ENCODE measurements at places on chromosomes 16 and 17.
A peak's percentile ranks its signal among the peaks of the same experiment; 100 is the strongest.

GRCh38 chr17:40518401-40519088, 17.1 kb upstream of the TNS4 start:
- DNase-seq, result no peak

GRCh38 chr17:2230877-2231276, 72.7 kb downstream of the SMG6 start:
- DNase-seq, result no peak

GRCh38 chr16:89103781-89104180, 10.1 kb downstream of the ACSF3 start:
- no peak for DNase-seq

GRCh38 chr17:6554871-6555330, 1.5 kb downstream of the PITPNM3 start:
- no peak for DNase-seq

DNA sequence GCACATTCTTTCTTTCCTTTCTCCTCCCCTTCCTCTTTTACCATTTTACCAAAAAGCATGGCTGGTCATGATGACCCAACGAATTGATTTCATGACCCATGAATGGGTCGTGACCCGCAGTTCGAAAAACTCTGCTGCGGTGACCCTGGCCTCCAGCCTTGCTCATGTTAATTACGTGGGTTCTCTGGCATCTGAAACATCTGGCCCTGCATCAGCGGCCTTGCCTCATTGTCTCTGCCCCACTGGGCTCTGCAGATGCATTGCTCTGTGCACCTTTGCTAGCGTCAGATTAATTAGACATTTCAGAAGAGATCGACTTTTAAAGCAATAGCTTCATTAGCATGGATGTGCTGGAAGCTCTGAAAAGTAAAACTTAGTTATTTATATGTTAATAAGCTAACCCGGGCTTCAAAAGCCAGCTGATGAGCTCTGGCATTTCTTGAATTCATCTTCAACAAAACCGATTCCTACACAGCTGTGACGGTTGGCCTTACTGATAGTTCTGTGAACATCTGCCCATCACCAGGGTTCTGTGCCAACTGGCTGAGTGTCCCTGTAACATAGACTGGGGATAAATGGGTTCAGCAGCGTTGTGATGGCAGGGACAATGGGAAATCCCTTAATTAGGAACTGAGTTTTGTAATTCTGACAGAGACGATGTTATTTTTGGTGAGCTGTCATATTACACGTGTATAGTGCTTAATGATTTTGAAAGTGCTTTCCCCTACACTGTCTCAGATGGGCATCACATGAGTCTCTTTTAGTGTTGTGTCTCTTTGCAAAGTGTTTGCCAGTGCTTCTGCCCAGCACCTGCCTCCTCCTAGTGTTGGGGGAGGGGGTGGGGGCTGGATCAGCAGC, 225.9 kb upstream of the EEF2KMT start:
- DNase-seq, result no peak

DNA sequence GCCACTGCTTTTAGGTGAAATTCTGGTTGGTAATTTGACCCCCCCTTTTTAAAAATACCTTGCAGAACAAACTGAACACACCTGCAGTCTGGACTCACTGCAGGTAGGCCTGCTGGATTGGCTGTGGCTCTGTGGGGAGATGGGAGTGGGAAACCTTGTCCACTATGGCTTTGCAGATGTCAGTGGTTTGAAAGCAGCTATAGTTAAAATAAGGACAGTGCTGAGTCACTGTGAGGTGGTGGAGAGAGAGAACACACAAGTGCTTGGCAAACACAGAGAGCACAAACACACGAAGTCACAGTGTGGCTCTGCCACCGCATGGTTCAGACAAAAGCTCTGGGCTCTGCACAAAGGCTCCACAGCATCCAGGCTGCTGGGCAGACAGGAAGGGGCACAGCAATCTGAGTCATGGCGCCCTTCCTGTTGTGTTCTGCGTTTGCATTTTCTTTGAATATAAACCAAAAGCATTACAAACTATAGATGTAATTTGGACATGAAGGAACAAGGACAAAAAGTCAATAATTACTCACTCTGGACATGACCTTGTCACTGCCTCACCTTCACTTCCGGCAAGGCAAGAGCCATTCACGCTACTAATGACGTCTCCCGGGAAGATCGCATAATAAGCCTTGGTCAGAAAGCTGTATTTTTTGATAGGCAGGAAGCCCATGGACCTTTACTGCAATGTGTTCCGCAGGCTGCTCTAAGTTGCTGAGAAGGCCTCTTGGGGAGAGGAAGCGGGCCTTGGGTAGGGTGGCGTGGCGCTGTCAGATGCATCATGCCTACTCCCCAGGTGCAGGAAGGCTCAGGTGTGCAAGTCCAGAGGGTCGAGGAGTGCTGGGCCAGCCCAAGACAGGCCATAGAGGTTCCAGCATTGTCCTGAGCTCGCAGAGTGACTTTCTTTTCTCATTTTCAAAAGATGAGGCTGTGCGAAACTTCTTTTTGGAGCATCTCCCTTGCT, 60.1 kb upstream of the MED9 start:
- DNase-seq, result peak; percentile 16

DNA sequence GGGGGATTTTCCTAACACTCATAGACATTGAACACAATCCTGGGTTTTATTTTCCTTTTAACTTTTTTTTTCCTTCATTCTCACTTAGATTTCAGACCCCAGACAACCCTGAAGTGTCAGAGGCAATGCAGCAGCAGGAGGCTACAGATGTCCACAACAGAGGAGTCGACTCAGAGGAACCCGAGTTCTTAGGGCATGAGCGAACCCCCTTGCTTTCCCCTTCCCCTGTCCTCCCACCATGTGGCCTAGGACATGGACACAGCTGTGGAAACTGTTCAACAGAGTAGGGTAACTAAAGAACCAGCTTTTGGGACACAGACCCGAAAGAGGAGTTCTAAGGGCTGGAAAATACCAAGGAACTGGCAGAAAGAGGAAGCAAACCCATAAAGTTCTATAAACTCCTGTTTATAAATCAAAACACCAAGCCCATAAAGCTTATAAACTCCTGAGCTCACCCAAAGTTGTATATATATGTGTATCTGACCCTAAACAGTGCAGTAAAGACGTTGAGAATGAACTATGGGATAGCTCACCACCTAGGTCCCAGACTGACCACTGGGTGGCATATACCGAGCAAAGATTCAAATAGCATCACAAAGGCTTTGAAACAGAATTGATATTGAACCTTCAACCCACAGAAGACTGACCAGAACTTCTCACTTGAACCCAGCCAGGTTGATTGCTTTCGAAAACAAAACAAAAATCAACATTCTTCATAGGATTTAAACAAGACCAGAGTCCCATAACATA, 33.9 kb downstream of the CMTM4 start:
- no peak for DNase-seq

DNA sequence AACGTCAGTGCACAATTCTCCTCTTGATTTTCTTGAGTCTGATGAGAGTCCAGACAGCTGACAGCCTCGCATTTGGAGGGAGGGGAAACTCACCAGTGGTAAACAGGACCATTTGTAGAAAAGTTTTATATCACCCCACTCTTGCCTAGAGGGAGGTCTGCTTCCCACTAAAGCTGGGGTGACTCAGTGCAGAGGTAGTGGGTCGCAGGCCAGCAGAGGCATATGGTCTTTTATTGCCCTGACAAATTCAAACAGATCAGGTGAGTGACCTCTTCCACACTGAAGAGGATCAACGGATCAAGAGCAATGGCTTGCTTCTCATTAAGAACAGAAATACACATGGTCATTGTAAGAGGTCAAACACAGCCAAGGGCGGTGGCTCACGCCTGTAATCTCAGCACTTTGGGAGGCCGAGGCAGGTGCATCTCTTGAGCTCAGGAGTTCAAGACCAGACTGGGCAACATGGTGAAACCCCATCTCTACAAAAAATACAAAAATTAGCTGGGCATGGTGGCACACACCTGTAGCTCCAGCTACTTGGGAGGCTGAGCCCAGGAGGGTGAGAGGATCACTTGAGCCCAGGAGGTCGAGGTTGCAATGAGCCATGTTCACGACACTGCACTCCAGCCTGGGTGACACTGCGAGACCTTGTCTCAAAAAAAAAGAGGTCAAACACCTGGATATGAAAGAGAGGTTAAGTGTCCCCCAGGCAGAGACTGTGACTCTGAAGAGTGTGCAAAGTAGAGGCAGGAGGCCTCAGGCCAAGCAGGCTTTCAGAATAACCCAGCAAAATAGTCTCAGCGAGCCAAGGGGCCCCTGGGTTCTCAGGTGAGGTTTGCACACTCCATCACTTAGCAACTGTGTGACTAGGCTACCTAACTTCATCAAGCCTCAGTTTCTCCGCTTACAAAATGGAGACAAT, 56.5 kb upstream of the ERN1 start:
- DNase-seq, result no peak

DNA sequence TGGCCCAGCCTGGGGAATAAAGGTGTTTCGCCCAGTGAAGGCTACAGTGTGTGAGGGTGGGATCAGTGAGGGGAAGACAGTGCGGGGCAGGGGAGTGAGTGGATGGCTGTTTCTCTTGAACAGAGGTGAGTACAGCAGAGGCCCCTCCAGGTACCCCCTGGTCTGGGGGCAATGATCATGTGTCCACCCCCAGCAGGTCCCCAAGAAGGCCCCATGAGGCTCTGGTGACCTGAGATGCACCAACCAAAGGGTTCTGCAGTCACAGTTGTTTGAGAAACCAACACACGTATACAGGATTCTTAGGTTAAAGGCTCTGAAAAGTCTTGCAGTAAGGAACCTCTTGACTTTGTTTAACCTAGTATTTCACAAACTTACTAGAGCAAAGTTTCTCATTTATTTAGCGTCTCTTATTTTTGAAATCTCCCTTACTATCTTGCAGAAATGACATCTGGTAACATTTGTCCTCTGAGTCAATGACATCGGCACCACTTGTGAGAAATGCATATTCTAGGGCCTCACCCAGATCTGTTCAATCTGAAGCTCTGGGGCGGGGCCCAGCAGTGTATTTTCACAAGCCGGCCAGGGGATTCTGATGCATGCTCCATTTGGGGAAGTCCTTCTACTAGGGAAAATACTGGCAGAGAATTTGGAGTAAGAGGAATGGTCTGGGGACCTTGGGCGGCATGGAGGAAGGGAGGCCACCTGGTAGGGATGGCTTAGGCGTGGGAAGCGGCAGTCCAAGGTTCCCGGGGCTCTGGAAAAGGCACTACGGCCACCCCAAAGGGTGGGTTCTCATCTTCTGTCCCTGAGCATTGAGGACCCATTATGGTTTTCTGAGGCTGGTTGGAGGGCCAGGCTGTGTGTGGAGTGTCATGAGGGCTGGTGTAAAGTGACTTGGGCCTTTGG, 217.3 kb downstream of the NTN1 start:
- DNase-seq, result no peak

DNA sequence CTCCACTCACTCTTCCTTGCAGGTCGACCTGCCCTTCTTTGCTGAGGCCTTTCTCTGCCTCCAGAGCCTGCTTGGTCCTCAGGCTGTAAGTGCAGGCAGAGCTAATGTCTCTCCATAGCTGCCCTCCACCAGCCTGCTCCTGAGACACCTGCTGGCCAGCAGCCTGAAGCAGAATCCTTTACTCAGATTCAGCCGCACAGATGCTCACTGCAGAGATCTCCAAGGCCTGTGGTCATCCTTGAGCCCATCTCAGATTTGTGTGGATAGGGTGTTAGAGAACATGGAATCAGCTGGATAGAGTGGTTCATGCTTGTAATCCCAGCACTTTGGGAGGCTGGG, 11.5 kb downstream of the DEXI start:
- DNase-seq, result no peak

GRCh38 chr16:65845466-65846209, 520.9 kb upstream of the CDH5 start:
- no peak for DNase-seq

- no peak for DNase-seq
These were observed 199.0 kb downstream of the MSI2 start for GRCh38 chr17:57455063-57455914.

- DNase-seq, result no peak
These were observed 9.8 kb downstream of the SLC12A3 start for GRCh38 chr16:56874800-56875199.

DNA sequence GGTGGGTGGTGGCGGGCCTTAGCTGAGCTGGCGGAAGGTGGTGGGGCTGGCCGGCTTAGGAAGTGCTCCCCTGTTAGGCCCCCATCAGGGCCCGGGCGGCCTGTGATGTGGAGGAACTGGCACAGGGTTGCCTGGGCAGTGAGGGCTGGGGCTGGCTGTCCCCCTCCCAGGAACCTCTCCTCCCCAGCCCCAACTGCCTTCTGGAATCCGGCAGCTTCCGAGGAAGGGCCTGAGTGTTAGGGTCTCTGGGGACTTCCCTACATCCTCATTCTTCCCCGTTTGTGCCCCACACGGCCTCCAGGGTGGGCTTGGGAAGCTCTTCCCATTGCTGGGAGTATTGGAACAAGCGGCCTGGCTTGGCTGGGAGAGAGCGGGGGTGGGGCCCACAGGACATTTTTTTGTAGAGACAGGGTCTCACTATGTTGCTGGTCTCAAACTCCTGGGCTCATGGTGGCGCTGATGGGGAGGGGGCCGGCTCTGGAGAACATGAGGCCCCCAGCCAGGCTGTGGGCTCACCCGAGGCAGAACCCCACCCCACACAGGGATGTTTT, 89.9 kb upstream of the CIBAR2 start:
- DNase-seq, result no peak

GRCh38 chr17:48081858-48082257, 19.4 kb downstream of the CBX1 start:
- no peak for DNase-seq

DNA sequence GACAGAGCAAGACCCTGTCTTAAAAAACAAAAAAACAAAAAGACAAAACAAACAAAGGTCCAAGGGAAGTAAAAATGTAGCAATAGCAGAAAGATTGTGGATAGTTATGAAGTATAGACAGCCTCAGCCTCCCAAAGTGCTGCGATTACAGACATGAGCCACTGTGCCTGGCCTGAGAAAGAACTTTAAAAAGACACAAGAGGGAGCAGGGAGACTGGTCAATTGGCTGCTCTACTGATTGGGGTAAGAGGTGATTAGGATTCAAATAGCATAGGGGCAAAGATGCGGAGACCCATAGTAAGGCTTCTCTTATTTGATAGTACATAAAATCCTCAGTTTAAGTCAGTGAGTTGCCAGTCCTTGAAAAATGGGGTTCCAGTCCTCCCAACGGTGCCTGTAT, 518.2 kb upstream of the GOT2 start:
- DNase-seq, result no peak

DNA sequence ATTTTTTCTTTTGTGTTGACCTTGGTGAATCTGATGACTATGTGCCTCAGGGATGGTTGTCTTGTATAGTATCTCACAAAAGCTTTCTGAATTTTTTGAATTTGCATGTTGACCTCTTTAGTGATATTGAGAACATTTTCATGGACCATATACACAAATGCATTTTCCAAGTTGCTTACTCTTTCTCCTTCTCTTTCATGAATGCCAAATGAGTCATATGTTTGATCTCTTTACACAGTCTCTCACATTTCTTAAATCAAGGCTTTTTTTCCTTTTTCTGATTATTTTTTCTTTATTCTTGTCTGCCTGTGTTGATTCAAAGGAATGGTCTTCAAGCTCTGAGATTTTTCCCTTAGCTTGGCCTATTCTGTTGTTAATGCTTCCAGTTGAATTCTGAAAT, 46.6 kb upstream of the KCNJ16 start:
- DNase-seq, result no peak
